Epithelial cell of alveolus of lung (primary cell): ENCODE measurements at places on chromosomes 1 and 21. TPM values are rescaled to one million over a fixed set of nuclear protein-coding genes. Genes with fewer than 3 reads are reported as not detected.

DNAI4 gene
- 0.56 and 1.2 TPM in 2 replicates for total RNA-seq

LGR6 gene
- total RNA-seq, result not detected in 2 replicates

BMP8B gene
- 0.08 TPM in 1 of 2 replicates, not detected in the other for total RNA-seq

PAQR7 gene
- total RNA-seq, result 14.1 and 15.3 TPM in 2 replicates

KRTAP19-3 gene
- not detected in 2 replicates for total RNA-seq

SPRR2B gene
- total RNA-seq, result not detected in 2 replicates

LRRN2 gene
- under 0.01 TPM in 1 of 2 replicates, not detected in the other for total RNA-seq

C1orf159 gene
- 14.1 and 14.8 TPM in 2 replicates for total RNA-seq

GPR61 gene
- not detected in 2 replicates for total RNA-seq

MPZL1 gene
- 56.5 and 93.9 TPM in 2 replicates for total RNA-seq

AK4 gene
- total RNA-seq, result 19.3 and 24.8 TPM in 2 replicates

FNDC7 gene
- 0.13 TPM in 1 of 2 replicates, not detected in the other for total RNA-seq

NPL gene
- total RNA-seq, result 0.24 and 0.52 TPM in 2 replicates

RNASEL gene
- total RNA-seq, result 2.6 and 3.9 TPM in 2 replicates

NBPF20 gene
- total RNA-seq, result 1.0 and 2.5 TPM in 2 replicates
